ENCODE measurements at places on chromosomes 4 and X. TPM values are rescaled to one million over a fixed set of nuclear protein-coding genes. Genes with fewer than 3 reads are reported as not detected.

ENPEP gene
- not detected for total RNA-seq

GPR82 gene
- total RNA-seq: not detected

MAGEC1 gene
- total RNA-seq: 0.03 TPM

PHOX2B gene
- not detected for total RNA-seq

IQCM gene
- not detected for total RNA-seq

GRPR gene
- total RNA-seq: 0.05 TPM

GPRIN3 gene
- total RNA-seq: 4.1 TPM

GPR78 gene
- total RNA-seq: not detected

MCUB gene
- 21.7 TPM for total RNA-seq

OTUD6A gene
- not detected for total RNA-seq
